ENCODE measurements at places on chromosomes 12 and 14. TPM values are rescaled to one million over a fixed set of nuclear protein-coding genes. Genes with fewer than 3 reads are reported as not detected.

Gene PTPRO
- 0.22 TPM for total RNA-seq

Gene AGAP2
- total RNA-seq = under 0.01 TPM

Gene NR4A1
- total RNA-seq = 13.1 TPM

Gene OASL
- 0.54 TPM for total RNA-seq

Gene PTPRB
- total RNA-seq = 4.4 TPM

Gene GALNT6
- total RNA-seq = 9.4 TPM

Gene KRT2
- not detected for total RNA-seq

Gene M6PR
- 87.1 TPM for total RNA-seq

Gene TMTC3
- total RNA-seq = 59.1 TPM

Gene FGD4
- total RNA-seq = 3.5 TPM

Gene ZBTB42
- total RNA-seq = 6.2 TPM

Gene LALBA
- total RNA-seq = not detected

Gene SLCO1A2
- total RNA-seq = not detected

Gene LRP1
- 296 TPM for total RNA-seq

Gene PLEK2
- total RNA-seq = 12.4 TPM

Gene CABP1
- not detected for total RNA-seq

Gene KMT2D
- 12.8 TPM for total RNA-seq

Gene MYH6
- not detected for total RNA-seq

Gene FAM186B
- 1.4 TPM for total RNA-seq

Gene GPR68
- 10.6 TPM for total RNA-seq

Gene GTF2H3
- total RNA-seq = 38.7 TPM

Gene EID3
- total RNA-seq = 9.0 TPM

Gene SLCO1B1
- total RNA-seq = not detected

Gene DPF3
- 7.9 TPM for total RNA-seq

Gene EIF5
- total RNA-seq = 133 TPM

Gene ZFHX2
- total RNA-seq = not detected

Gene EIF2B2
- 18.6 TPM for total RNA-seq

Gene LUM
- 556 TPM for total RNA-seq

Gene NTS
- not detected for total RNA-seq

Gene BCL2L2
- total RNA-seq = 22.5 TPM

Gene CISTR
- total RNA-seq = not detected

Gene GALNT16
- total RNA-seq = 1.4 TPM

Gene VRTN
- not detected for total RNA-seq

Gene LRRC10
- total RNA-seq = not detected

Gene VDR
- total RNA-seq = 30.5 TPM

Gene THAP2
- total RNA-seq = 10.3 TPM

Gene FGF6
- total RNA-seq = not detected

Gene PZP
- not detected for total RNA-seq

Gene KRT8
- 5.5 TPM for total RNA-seq

Gene MYO1H
- not detected for total RNA-seq

Gene KCNH3
- not detected for total RNA-seq

Gene REM2
- not detected for total RNA-seq

Gene AMDHD1
- 1.3 TPM for total RNA-seq

Gene CARMIL3
- total RNA-seq = not detected

Gene FGF23
- total RNA-seq = not detected

Gene TMEM63C
- not detected for total RNA-seq

Gene TAS2R20
- total RNA-seq = 1.8 TPM

Gene SLC7A8
- total RNA-seq = 6.7 TPM

Gene GRIP1
- total RNA-seq = not detected

Gene TRHDE
- 2.8 TPM for total RNA-seq

Gene NR1H4
- total RNA-seq = not detected

Gene MYF6
- total RNA-seq = not detected

Gene TMPRSS12
- not detected for total RNA-seq

Gene PPP1R1A
- total RNA-seq = not detected

Gene ACOT6
- not detected for total RNA-seq

Gene KLHL33
- total RNA-seq = not detected

Gene ART4
- total RNA-seq = not detected
